ENCODE measurements at places on chromosomes 12 and 14.
A peak's percentile ranks its signal among the peaks of the same experiment; 100 is the strongest.

- peak; percentile 82 for DNase-seq
These were observed 85.6 kb upstream of the DIO3 start for GRCh38 chr14:101475456-101476257.

DNA sequence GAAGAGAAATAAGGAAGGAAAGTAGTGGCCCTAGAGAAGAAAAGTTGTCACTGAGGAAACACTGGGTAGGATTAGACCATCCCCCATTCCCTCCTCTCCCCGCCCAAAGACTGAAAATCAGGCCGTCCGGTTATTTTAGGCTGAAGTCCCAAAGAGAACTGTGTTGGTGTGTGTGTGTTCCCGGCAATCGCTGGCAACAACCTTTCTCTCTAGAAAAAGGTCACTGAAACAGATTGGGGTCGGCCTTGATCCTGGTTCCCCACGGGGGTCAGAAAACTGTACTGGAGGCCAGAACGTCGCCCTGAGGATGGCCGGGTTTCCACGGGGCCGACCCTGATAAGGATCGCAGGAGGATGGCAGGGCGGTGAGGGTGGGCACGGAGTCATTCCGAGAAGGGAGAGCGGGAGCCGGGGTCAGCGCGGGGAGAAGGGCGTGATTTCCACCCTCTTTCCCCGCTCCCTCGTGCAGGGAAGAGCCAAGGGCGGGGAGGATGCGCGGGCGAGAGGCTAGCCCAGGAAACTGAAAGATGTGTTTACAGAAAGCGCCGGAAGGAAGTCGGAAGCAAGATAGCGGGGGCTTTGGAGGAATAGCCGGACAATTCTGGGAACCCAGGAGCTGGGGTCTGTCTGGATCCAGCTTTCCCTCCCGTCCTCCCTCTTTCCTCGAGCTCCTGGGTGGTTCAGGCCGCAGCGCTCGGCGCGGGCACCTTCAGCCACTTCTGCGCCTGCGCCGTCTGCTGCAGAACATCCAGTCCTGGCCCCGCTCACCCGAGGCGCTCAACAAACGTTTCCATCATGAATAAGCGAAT, 25.3 kb upstream of the SPTLC2 start:
- peak; percentile 49 for DNase-seq

DNA sequence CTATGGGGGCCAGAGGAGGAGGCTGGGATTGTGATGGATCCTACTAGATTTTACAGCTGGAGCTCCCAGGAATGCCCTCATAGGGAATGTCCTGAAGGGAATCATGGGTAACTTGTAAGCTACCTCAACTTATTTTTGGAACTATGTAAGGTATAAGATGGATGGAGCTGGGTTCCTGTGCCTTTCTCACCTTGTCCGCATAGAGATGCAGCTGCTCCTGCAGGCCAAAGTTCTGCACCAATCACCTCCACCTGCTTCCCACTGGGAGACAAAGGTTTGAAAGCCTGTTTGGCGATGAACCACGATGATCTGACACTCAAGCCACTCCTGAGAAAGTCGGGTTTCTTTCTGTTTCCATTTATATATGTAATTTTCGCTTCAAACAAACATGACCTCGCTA, 648 bp upstream of the AKAP5 start:
- DNase-seq, result no peak

GRCh38 chr12:103431950-103432349, 63.8 kb downstream of the C12orf42 start:
- no peak for DNase-seq

- DNase-seq, result peak; percentile 46
These were observed 91.2 kb downstream of the CEP128 start for GRCh38 chr14:80850197-80850814.

DNA sequence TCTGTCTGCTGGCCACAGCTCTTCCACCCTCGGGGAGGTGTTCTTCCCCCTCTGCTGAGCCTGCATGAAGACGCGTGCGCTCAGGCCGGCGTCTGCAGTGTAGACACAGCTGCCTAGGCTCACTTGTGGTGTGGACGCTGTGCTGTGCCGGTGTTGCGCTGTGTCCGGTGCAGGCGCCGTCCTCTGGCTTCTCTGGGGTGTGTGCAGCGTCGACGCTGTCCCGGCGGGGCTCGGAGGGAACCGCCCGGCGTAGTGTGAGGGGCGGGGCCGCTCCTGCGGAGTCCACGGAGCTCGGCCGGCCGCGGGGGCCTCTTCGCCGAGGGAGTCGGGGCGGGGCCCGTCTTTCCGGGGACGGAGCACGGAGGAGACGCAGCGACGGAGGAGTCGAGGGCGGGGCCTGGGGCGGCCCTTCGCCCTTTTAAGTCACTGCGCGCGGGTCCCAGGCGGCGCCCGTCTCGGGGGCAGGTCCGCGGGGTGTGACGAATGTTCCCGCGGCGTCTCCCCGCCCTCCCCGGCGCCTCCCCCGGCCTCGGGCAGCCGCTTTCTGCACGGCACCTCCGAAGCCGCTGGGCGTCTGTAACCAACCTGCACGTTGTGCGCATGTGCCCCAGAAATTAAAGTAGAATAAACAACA, 45.2 kb downstream of the NOC4L start:
- DNase-seq, result peak; percentile 77

- DNase-seq, result no peak
These were observed 91.8 kb upstream of the PLXNC1 start for GRCh38 chr12:94056419-94057158.

GRCh38 chr12:32270818-32271710, 128.3 kb upstream of the FGD4 start:
- peak; percentile 5 for DNase-seq

DNA sequence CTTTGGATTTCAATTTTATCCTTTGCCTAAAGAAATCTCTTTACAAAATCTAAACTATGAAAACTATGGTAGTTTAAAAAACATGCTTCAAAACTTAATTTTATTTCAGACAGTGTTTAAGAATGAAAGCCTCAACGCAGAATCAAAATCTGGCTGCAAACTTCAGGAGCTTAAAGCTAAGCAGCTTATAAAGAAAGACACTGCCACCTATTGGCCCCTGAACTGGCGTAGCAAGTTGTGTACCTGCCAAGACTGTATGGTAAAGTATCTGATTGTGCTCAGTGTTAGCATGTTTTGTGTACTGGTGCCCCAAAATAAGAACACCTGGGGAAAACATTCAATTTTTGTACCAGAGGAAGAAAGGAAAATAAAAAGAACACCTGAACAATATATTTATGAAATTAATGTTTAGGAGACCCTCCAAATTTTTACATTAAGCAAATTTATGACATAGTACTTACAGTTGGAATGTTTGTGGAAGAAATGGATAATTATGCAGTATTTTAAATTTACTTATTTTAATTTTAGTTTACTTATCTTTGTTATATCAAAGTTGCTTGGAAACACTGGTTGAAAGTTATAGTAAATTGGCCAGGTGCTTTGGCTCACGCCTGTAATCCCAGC, 12.2 kb downstream of the UBR7 start:
- peak; percentile 71 for DNase-seq

- no peak for DNase-seq
These were observed 769 bp upstream of the ZNF740 start for GRCh38 chr12:53179687-53180219.

DNA sequence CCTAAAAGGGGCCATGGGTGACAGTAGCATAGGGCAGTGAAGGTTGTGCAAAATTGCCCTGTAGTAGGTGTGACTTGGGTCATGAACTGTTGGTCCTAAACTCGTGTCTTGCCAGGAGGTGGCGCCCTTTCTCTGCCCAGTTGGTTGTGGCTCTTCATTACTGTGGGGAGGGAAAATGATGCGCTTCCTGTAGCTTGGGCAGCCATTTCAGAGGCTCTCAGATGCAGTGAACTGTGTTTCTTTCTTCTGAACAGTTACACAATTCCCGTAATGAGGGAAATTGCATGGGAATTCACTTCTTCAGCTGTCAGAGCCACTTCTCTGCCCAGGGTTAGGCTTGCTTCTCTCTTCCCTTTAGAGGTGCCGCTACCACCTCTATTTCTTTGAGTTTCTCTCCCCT, 148.1 kb upstream of the NRXN3 start:
- peak; percentile 60 for DNase-seq

- DNase-seq, result peak; percentile 98
These were observed 40.9 kb upstream of the SMUG1 start for GRCh38 chr12:54229624-54230212.

DNA sequence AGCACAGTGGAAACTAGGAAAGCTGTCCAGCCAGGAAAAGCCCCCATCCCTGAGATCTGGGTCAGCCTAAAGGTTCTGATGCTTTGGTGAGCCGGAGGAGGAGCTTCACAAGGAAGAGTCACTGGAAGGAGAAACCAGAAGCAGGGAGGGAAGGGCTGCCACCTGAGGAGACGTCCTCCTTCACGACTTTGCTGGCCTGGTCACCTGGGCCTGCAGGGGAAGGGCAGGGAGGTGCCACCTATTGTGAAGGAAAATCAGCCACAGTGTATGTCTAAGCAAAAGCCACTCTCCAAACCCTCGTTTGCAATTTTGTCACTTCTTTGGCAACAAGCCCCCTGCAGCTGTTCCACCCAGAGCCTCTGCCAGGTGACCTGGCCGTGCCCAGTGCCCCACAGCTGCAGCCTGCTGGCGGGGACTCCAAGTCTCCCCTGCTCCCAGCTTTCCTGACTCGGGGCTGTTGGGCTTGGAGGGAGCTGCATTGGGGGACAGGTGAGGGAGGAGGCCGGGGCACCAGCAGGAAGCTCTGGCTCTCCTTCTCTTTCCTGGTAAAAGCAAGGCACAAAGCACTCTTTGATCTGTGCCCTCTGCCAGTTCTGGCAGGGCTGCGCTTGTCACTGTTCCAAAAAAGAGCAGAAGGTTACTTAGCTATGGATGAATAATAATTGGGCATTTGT, 120.9 kb upstream of the BCL2L14 start:
- no peak for DNase-seq

DNA sequence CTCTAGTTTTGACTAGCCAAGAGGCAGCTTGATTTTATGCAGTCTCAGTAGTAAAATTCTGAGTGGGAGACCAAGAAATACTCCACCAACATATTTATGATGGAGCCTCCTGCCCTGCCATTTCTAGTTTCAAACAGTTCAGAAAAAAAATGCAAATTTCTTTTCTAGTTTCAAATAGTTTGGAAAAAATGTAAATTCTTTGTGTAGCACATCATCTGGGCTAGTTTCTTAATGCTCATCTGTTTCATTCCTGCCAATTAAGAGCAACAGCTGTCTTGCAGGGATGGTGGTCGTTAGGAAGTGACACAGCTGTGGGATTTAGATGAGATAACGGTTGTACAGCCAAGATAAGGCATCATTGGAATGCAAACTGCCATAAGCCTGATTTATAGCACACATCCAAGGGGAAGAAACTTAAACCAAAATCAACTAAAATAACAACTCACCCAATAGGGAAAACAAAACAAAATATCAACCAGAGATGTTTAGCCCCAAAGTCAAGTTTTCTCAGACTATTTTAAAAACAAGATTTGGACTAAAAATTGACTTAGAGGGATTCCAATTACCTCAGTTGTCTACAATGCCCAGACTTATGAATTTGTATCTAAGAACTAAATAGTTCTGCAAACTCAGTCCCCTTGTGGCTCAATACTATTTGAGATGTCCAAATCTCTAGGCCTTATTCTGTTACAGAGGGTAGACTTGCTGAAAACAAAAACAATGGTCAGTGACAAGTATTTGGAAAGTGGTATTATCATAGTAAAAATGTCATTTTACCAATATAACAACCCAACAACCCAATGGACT, 291.3 kb upstream of the ATP2B1 start:
- no peak for DNase-seq

- DNase-seq, result no peak
These were observed 151.9 kb downstream of the ACSS3 start for GRCh38 chr12:81229759-81230158.

GRCh38 chr14:52906141-52906601, 44.7 kb downstream of the FERMT2 start:
- peak; percentile 90 for DNase-seq

DNA sequence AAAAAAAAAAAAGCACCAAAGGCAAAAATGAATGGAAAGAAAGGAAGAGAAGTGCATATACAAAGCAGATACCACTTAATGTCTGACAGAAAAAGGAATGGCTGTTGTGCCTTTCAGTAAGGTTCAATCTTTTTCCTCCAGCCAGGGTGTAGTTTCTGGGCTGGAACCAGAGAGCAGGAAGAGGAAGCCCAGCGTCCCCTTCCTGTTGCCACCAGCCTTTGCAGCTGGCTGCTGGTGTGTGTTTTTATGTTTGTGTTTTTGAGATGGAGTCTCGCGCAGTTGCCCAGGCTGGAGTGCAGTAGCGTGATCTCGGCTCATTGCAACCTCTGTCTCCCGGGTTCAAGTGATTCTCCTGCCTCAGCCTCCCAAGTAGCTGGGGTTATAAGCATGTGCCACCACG, 64.6 kb upstream of the LTA4H start:
- no peak for DNase-seq

- DNase-seq, result peak; percentile 93
These were observed 42.6 kb upstream of the MED13L start for GRCh38 chr12:116319898-116320621.

GRCh38 chr14:74545386-74545785, 51.8 kb downstream of the ISCA2 start:
- DNase-seq, result no peak

- DNase-seq, result no peak
These were observed 473.5 kb downstream of the PRKD1 start for GRCh38 chr14:29454026-29454693.

GRCh38 chr12:62963486-62964041, 28.6 kb upstream of the PPM1H start:
- peak; percentile 8 for DNase-seq

DNA sequence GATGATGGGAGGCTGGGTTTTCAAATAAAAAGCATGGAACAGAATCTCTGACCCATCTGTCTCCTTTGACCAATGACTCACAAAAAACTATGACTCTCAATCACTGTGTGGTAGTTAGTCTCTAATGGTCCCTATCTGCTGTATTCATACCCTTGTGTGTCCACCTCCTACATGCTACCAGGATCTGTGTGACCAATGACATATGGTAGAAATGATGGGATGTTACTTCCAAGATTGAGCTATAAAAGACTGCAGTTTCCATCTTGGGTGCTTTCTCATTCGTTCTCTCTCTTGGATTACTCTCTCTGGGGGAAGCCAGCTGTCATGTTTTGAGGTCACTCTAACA, 144.7 kb upstream of the BTG1 start:
- DNase-seq, result no peak

DNA sequence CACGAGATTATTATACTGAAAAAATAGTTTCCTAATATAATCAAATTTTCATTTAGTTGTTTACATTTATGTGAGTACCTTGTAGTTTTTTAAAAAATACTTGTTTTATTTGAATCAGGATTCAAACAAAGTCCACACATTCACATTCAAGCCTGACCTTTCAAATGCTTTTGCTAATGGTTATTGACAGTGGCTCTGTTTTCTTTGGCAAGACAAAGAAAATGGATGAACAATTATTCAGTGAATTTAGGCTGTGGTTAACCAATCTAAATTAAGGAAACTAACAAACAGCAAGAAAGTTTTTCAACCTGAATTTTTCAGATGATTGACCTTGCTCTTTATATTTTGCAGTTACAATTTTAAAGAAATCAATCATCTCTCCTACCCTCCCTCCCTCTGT, 9.7 kb downstream of the SLC4A8 start:
- DNase-seq, result no peak
